ENCODE measurements at places on chromosomes 5 and 9. TPM values are rescaled to one million over a fixed set of nuclear protein-coding genes. Genes with fewer than 3 reads are reported as not detected.

Gene SLC1A1
- 0.09 TPM for total RNA-seq

Gene ROR2
- total RNA-seq: not detected

Gene IFNB1
- not detected for total RNA-seq

Gene RGMB
- 5.1 TPM for total RNA-seq

Gene SMIM33
- total RNA-seq: 0.11 TPM

Gene ALDH1A1
- 0.62 TPM for total RNA-seq

Gene PKD2L2
- total RNA-seq: not detected

Gene LMAN2
- total RNA-seq: 126 TPM

Gene RNF180
- total RNA-seq: not detected

Data from CD8-positive, alpha-beta memory T cell (primary cell).